Stimulated activated CD4-positive, alpha-beta T cell treated with anti-CD3 and anti-CD28 coated beads, TNF-alpha, amount 100 ng/mL, for 24 hours (primary cell): ENCODE measurements at places on chromosomes 3 and 15.
A peak's percentile ranks its signal among the peaks of the same experiment; 100 is the strongest.

DNA sequence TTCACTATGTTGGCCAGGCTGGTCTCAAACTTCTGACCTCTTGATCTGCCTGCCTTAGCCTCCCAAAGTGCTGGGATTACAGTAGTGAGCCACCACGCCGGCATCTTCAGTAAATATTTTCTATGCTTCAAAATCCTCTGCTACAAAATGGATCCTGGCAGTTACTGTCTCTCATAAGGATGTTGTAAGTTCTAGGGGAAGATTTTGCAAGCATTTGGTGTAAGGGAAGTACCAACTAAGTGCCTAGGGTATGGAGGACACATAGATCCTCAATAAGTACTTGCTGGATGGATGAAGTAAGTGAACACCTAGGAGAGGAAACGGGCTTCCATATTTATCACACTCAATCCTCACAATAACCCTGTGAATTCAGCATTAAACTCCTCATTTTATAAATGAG, 6.6 kb downstream of the TM4SF4 start:
- DNase-seq = no peak

GRCh38 chr3:152206243-152206760, 62.4 kb upstream of the MBNL1 start:
- DNase-seq = no peak

DNA sequence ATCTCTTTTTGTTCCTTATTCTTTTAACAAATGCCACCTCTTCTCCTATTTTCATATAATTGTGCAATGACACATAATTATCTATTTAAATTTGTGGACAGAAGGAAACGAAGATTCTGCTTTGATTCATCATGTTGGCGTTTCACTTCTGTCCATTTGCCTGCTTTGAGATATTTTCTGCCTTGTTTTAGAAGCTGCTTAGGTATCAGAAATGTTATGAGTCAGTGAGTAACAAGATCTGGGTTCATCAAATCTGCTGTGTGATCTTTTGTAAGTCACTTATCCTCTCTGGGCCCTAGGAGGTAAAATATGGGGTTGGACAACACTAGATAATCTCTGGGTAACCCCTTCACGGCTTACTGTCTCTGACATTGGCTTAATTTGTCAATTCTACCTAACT, 7.3 kb upstream of the MINDY4B start:
- no peak for DNase-seq

DNA sequence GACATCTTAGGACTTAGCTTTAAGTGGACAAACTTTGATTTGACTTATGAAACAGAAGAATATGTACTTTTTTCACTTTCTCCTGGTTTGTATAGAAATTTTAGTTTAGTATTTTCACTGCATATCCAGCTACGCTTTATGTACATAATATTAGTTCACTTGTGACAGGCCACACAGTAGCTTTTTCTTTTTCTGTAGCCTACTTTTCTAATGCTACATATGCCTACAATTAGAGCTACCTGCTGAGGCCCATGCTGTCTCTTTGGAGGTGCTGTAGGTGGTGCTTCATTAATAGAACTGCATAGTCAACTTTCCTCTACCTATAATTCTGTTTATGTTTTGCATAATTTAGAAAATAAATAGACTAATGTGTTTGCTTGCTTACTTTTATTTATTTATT, 191.6 kb downstream of the NLGN1 start:
- no peak for DNase-seq

- DNase-seq = no peak
Observed at GRCh38 chr15:77695961-77696582, 63.4 kb upstream of the LINGO1 start.

DNA sequence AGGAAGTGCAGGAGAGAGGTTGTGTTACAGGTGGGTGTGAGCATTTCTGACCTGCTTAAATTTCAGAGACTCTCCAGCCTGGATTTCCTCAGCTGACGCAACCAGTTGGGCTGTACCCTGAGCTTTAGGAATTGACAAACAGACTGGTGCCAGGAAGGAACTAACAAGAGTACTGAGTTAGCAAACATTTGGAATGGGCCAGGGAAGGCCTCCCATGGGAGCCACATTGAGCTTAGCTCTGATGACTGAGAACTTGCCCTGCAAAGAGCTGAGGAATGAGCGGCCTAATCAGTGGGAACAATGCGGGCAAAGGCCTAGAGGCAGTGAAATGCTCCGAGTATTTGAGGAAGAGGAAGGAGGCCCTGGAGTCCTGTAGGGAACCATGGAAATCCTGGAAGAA, 254.2 kb downstream of the FEZF2 start:
- no peak for DNase-seq

DNA sequence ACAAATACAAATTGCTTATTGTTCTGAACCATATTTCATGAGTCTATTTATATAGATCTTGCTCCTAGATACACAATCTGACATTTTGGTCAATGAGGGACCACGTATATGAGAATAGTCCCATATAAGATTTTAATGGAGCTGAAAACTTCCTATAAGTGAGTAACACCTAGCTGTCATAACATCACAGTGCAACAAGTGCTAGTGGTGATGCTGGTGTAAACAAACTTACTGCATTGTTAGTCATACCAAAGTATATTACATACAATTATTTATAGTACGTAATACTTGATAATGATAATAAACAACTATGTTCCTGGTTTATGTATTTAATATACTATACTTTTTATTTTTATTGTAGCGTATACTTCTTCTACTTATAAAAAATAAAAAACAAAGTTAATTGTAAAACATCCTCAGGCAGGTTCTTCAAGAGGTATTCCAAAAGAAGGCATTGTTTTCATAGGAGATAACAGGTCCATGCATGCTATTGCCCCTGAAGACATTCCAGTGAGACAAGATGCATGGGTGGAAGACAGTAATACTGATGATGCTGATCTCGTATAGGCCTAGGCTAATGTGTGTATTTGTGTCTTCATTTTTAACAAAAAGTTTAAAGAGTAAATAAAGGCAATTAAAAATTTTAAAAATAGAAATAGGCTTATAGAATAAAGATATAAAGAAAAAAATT, 46.8 kb upstream of the NAALADL2 start:
- DNase-seq = no peak

DNA sequence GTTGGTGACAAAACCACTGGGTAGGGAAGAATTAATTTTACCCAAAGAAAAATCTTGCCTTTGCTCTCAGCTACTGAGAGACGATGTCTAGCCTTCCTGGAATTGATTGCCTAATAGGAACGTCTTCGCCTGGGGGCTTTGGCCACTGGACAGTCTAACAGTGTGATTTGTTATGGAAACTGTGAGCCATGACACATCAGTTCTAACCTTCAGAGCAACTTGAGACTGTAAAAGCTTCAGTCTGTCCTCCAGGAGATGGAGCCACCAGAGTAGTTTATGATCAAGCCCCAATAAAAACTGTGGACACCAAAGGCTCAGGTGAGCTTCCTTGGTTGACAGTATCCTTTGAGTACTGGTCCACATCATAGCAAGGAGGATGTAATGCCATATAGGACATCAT, 235.8 kb upstream of the TMCO5A start:
- DNase-seq = no peak

DNA sequence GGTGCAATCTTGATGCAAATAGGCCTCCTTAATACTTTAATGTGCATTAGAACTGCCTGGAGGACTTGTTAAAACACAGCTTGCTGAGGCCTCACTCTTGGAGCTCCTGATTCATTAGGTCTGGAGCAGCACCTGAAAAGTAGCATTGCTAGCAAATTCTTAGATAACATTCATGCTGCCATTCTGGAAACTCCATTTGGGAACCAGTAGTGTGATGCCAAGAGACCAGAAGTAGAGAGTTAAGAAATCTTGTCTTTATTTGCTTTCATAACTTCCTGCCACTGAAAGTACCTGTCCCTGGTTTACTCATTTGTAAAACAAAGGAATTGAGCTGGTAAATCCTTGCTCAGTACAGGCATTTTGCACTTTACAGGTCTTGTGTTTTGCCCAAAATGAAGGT, 72.0 kb downstream of the RAP2B start:
- no peak for DNase-seq

GRCh38 chr15:75455424-75455981, 4.0 kb upstream of the SIN3A start:
- DNase-seq = peak; percentile 77

DNA sequence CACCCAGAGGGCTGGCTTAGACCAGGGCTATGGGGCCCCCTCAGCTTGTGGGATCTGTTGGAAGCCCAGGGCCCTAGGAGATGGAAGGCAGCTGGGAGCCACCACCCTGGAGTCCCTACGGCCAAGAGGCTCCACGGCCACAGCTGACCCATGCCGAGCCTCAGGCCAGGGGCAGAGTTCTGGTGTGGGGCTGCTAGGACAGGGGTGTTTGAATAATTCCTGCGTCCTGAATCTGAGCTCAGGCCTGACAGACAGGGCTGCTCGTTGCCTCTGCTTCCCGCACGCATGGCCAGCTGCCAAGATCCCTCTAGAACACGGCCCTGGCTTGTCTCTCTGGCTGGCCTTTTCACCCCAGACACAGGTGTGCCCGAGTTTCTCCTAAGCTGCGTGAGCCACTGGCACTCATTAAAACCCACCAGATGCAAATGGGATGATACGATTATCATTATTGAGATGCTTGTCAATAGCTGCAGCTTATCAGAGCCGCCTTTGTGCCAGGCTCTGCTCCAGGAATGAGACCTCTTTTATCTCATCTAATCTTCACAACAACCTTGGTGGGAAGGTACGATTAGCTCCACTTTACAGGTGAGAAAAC, 70.2 kb downstream of the EFCAB12 start:
- DNase-seq = no peak

- no peak for DNase-seq
Observed at GRCh38 chr3:127518456-127519081, 72.0 kb downstream of the TPRA1 start.

GRCh38 chr15:63348392-63348791, 33.3 kb downstream of the CA12 start:
- DNase-seq = no peak

DNA sequence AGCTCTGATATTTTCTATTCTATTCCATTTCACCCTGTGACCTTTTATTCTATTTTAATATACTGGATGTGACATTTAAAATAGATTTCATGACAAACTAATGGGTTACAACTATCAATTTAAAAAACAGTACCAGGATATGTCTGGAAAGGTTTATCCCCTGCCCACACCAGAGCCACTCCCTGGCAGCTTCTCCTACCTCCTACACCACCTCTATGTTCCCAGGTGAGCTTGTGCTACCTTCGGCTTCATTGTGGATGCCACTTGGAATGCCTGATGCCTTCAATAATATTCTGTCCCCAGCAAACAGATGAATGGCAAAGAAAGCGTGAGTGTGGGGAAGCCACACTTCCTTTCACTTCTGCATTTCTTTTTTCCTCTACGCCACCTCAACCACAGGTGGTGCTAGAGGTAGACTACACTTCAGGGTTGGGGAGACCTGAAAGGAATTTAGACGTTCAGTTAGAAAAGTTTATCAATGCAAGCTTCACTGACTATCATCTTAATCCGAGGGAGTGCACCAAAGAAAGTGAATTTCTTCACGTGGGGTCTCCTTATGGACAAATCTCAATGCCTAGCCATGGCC, 213.0 kb downstream of the SSR3 start:
- no peak for DNase-seq

DNA sequence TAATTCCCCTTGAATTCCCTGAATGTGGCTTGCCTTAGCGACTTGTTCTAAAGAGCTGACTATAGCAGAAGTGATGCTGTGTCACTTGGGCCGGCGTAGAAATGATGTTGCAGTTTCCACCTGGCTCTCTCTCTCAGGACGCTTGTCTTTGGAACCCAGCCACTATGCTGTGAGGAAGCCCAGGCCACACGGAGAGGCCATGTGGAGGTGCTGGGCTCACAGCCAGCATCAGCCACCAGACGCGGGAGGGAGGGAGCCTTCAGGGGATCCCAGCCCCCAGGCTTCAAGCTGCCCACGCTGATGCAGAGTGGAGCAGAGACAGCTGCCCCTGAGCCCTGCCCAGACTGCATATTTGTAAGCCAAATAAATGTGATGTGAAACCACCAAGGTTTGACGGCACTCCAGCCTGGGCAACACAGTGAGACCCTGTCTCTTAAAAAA, 18.6 kb downstream of the RNU5B-1 start:
- DNase-seq = no peak

DNA sequence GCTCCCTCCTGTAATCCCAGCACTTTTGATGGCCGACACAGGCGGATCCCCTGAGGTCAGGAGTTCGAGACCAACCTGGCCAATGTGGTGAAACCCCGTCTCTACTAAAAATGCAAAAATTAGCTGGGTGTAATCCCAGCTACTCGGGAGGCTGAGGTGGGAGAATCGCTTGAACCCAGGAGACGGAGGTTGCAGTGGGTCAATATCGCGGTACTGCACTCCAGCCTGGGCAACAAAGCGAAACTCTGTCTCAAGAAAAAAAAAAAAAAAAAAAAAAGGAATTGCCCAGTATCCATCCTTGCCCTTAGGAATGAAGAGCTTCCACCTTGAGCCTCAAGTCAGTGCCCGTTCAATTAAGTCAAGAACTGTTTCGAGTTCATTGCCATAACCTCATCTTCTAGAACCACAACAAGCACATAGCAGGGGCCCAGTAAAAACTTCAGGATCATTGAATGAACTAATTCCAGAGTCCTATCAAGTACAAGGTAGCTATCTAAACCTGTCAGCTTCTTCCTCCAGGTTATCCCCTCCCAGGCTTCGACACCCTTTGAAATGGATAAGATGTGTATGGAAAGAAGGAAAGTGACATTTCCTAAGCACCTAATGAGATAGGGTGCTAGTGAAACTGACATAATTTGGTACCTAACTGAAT, 826 bp downstream of the DBR1 start:
- no peak for DNase-seq

DNA sequence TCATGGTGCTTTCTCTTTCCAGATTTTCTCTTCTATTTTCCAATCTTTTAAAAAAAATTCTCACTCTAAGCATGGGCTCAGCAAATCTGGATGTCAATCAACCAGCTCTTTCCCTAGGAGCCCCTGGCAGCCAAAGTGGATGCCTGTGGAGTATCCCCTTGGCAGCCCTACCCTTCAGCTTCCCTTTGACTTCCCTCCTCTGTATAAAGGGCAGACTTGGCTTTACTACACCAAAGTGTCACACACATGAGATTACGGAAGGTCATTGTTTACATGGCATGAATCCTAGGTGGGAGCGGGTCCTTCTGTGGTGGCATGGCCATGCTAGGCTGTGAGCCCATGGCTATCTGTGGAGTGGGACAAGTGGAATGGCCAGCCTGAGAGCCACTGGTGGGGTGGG, 379.9 kb downstream of the GABRB3 start:
- no peak for DNase-seq

DNA sequence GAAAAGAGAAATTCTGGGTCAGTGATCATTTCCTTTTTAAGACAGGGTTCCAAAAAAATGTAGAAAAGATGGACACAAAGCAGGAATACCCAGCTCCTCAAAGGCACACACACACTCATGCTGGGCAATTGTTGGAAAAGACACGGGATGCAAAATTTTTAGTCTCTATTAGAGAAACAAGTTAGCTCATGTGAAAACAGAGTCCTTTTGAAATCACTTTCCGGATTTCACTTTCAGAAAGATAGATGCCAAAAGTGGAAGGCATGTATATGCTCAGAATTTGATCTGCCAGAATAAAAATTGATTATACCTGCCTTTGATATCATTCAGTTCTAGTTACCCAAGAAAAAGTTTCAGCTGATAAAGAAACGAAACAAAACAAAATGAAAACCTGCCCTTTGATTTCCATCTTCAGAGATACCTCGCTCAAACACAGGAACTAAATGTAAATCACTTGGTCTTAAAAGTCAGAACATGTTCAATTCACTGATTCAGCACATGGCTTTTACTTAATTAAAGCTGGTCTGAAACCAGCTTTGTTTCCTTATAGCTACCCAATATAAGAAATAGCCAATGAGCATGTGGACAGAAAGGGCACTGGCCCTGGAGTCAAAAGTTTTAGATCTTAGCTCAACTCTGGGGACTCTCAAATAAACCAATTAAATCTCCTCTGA, 52.8 kb downstream of the PLD1 start:
- no peak for DNase-seq

- no peak for DNase-seq
Observed at GRCh38 chr3:150144191-150144708, 173.6 kb upstream of the PFN2 start.
